ENCODE measurements at places on chromosomes 1 and 21. TPM values are rescaled to one million over a fixed set of nuclear protein-coding genes. Genes with fewer than 3 reads are reported as not detected.

The HDGF gene
- polyA plus RNA-seq = 145 TPM

The CD1E gene
- polyA plus RNA-seq = 0.14 TPM

The GNAT2 gene
- not detected for polyA plus RNA-seq

The DENND2C gene
- polyA plus RNA-seq = 6.0 TPM

The FCER1A gene
- 0.63 TPM for polyA plus RNA-seq

The AQP10 gene
- not detected for polyA plus RNA-seq

The CBR1 gene
- polyA plus RNA-seq = 26.1 TPM

- DNase-seq = no peak
Observed at GRCh38 chr1:161031874-161032273, 6.9 kb downstream of the TSTD1 start.

DNA sequence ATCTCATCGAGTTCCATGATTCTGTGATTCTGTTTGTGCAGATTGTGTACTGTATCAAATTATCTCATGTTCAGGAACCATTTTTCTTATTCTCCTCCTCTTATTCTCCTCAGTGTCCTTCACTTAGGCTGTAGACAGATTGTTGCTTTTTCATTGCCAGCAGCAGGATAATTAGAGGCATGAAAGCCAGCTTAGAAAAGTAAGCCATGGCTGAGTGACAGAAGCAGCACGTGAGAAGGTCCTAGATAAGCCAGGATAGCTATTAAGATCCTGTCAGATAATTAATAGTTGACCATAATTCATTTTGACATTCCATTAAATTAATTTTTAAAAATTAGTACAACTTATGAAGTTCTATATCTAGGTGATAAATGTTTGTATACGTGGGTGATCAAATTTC is 60.8 kb upstream of the PRKACB start:
- DNase-seq = peak; percentile 14

DNA sequence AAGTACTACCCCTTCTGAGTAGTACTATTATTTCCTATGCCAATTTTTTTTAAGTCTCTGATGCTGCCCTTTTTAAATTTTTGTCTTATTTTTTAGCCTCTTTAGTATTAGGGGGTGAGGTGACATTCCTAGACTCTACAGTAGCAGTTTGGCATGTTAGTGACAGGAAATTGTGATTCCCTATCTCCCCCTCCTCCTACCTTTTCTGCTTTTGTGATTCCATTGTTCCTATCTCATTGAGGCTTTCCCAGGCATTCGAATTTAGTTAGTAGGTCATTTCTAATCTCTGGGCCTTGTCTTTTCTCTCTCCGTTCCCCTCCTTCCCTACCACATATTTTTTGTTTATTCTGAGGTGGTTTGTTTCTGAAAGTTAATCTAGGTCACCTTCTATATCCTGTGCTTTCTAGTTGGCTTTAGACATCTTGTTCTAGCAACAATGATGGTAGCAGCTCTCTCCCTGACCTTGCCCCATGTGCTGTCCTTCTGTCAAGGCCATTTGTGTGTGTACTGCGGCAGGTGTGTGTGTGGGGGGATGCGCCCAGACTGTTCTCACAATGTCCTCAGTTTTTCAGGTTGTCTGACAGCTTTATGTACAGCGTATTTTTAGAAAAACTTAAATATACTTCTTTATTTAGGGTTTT is 21.5 kb downstream of the SEMA6C start:
- DNase-seq = no peak

- peak; percentile 55 for DNase-seq
Observed at GRCh38 chr21:43572446-43572845, 86.8 kb downstream of the HSF2BP start.

DNA sequence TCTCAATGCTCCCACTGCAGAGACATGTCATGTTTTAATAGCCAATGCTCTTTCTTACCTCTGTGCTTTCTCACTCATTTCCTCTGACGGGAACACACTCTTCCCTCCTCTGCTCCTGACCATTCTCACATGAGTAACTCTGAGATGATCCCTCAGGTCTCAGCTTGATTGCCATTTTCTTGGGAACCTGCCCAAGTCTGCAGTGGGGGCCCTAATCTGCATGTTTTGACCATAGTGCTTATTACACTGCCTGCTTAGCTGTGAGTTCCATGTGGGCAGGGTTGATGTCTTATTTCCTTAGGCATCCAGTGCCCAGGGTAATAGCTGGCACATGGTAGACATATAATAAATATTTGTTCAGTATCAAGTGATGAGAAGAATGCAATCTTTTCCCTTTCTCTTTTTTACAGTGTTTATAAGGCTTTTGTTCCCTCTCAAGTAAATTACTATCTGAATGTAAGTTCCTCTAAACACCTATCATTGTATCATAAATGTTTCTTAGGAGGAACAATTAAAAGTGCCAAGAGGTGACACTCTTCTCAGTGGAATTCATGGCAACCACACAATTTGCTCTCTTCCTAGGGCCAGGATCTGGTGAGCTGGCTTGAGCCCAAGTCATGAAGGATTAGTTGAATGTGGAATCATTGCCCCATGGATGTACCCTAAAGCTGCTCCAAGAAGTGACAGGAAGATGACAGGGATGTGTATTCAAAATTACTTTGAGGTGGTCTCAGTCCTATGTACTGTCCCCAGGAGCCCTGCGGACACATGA is 485.4 kb upstream of the USP24 start:
- DNase-seq = no peak

DNA sequence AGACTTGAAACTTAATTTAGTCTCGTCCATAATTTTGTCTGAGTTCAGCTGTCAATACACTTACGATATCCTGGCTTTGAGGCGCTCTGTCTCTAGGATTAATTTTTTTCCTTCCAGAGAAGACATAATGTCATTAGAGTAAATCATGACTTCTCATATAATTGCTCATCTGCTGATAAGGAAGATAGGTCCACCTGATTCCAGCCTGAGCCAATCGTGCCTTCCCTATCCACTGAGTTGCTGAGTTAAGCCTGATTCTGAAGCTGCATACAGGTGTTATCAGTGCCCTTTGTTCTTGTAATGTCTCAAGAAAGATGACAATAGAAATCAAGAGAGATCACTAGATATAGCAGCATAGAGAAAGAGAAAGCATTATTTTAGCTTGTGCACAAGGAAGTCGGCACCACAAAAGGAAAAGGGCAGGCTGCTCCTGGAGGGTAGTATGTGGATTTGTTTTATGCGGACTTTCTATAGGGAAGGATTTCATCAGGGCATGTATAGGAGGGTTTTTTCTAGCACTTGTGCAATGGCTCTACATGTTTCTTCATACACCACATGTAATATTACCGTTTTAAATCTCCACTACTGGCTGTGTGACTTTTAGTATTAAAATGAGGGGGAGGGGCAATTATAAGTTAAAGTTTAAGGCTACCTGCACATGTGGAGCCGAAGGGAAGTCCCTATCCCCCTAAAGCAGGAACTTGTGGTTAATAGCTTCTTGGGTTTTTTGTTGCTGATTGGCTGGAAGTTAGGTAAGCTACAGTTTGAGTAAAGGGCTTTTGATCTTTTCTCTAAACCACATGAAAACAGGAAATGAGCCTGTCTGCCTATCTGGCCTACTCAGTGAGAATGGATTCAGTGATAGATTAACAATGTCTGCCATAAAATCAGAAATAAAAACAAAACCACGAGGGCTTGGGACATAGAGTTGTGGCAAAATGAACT is 133.4 kb downstream of the PLPPR5 start:
- DNase-seq = peak; percentile 19

DNA sequence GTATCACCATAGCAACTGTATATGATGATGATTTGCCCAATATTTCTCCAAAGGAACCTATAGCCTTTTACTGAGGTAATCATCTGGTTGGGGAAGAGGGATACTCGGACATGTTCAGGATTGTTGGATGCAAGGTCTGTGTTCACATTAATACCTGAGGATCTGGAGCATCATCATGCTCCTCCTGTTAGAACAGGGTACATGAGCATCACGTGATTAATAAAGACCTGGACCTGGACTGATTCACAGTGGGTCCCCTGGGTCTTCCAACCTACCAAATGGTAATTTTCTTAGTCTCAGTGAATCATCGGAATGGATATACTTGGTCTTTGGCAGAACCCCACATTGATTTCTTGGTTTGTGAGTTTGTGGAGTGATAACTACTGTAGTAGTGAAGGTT is 45.6 kb upstream of the ZBTB18 start:
- no peak for DNase-seq

- no peak for DNase-seq
Observed at GRCh38 chr1:180040034-180040433, 85.4 kb downstream of the CEP350 start.

GRCh38 chr1:41704196-41704595 is 214.5 kb downstream of the HIVEP3 start:
- DNase-seq = peak; percentile 32

GRCh38 chr1:167472752-167473521 is 45.4 kb downstream of the CD247 start:
- peak; percentile 31 for DNase-seq

GRCh38 chr21:31660259-31660565 is 719 bp downstream of the SOD1 start:
- DNase-seq = no peak

GRCh38 chr1:218339267-218339831 is 5.8 kb upstream of the TGFB2 start:
- peak; percentile 72 for DNase-seq

DNA sequence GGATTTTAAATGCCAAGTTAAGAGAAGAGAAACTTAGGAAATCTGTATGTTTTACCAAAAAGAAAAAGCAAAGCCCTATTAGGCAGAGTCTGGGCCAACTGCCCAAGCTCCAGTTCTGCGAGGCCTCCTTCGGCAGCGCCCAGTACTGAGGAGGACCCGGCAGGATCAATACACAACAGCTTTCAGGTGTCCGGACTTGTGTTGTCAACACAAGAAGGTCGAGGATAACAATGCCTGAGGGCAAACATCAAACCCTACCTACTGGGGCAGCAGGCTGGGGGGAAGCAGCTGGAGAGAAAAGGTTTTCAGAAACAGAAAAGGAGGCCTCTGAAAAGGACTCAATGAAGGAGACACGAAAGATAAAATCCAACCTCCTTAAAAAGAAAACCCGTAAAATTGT is 98.1 kb upstream of the GJB5 start:
- DNase-seq = no peak

DNA sequence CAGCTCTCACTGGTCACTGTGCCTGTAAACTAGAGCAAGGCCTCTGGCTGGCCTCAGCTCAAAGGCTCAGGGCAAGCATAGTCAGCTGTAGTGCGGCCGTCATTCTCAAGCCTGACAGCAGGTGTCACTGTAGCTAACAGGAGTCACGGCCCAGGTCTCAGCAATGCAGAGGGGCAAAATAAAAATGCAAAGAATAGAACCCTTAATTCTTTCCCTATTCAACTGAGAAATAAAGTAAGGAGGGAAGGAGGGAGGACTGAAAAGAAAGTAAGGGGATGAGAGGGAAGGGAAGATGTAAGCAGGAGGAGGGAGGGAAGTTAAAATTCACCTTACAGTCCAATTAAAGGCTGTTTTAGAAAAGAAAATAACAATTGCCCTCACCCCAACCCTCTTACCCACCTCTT is 106.1 kb downstream of the KIAA0319L start:
- peak; percentile 86 for DNase-seq

GRCh38 chr1:39842836-39843235 is 40.5 kb downstream of the TRIT1 start:
- DNase-seq = peak; percentile 14

DNA sequence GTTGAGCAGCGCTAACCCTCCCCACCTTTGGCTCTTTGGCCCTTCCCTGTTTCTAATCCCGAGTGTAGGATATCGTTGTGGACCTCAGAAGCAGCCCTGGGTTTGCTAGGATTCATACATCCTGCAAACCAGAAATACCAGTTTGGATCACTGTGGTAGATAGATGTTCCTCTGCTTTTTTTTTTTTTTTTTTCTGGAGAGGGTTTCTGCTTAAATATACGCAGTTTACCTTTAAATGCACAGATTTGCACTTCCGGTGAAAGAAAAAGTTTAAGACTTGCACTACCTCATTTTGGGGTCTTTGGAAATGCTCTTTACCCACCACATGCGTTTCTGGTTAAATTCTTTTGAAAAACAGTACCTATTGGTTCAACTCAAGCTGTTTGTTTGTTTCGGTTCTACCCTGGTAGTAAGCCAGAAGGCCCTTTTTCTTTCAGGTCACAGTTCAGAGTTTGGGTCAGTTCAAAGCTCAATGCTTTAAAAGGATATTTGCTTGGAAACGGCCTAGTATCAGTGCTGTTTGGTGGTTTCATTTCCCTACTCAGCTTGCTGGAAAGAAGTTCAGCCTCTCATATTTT is 908 bp downstream of the DDI2 start:
- peak; percentile 52 for DNase-seq

DNA sequence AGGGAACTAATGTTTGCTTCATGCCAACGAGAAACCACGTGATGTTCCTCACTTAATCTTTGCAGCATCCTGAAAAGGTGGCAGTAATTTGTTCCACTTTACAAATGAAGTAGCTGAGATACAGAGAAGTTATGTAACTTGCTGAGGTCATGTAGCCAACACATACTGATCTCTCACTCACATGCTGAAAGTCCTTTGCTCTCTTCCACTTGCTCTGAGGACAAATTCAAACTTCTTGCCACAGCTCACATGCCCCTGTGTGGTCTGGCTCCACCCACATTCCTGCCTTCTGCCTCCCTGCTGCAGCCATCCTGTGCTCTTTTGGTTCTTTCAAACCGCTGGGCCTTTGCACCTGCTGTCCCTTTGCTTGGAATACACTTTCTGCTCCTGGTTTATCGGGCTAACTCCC is 55.4 kb downstream of the TMCO4 start:
- DNase-seq = no peak

- DNase-seq = no peak
Observed at GRCh38 chr1:214438075-214438474, 113.3 kb downstream of the PTPN14 start.

DNA sequence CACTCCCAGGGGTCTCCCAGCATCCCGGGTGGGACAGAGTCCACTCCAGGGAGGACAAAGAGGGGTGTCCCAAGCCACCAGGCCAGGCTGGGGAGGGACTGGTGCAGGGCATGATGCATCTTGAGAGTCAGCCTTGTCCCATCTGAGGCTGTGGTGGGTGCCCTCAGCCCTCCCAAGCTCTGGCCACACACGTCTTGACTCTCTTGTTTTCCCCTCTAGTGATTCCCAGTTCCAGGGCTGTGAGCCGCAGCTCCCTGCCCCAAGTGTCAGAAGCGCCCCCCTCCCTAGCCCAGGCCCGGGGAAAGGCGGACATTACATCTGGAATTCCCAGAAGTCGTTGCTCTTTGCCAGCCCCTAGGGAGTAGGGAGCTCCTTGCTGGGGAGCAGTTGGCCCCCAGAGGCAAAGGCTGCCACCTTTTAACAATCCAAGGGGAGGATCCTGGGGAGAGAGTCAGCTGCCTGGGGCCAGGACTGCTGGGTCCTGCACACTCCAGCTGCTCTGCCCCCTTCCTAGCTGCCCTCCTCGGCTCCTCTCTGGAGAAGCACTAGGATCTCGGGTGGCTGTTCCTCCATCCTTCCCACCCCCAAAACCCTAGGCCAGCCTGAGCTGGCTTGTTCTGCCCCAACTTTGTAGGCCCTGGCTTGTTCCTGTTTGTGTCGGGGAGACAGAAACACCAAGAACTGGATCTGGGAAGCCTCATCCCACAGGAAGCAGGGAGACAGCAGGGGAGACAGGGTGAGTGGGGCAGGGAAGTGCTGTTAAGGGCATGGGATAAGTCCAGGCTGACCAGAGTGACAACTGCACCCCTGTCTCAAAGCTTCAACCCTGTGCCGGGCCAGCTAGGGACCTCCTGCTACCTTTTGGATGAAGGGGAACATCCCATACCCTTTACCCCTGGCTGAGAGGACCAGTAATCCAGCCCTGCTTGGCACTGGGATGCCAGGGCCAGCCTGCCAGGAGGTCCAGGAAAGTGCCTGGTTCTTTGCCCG is 3.2 kb upstream of the PTPN7 start:
- DNase-seq = no peak

GRCh38 chr1:85445906-85446305 is 19.1 kb downstream of the DDAH1 start:
- no peak for DNase-seq

All from muscle of leg (tissue), 16 donors.